ENCODE measurements at places on chromosomes 1 and 21. TPM values are rescaled to one million over a fixed set of nuclear protein-coding genes. Genes with fewer than 3 reads are reported as not detected.

DNA sequence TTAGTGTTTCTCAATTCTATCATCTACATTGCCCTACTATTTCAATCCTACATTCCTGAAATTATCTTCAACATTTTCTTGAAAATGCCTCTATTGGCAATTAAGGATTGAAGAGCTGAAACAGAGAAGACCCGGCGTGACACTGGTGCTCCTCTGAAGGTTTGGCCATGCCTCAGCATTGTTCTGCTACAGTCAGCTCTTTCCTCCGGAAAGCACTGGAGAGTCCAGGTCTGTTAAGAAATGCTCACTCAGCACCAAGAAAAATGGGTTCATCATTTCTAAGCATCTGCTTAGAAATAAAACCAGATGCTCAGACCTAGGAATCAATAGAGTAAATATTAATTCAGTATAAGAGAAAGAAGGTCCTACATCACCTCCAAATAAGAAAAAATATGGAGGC, 58.8 kb downstream of the WARS2 start:
- H3K27ac ChIP-seq, result no peak overlapping the region
- DNase-seq, result no peak
- no peaks in the 10 kb centered on the region for H3K36me3 ChIP-seq
- H3K4me3 ChIP-seq, result no peak overlapping the region
- H3K4me1 ChIP-seq, result no peaks in the 10 kb centered on the region
- no peaks in the 10 kb centered on the region for H3K27me3 ChIP-seq

DNA sequence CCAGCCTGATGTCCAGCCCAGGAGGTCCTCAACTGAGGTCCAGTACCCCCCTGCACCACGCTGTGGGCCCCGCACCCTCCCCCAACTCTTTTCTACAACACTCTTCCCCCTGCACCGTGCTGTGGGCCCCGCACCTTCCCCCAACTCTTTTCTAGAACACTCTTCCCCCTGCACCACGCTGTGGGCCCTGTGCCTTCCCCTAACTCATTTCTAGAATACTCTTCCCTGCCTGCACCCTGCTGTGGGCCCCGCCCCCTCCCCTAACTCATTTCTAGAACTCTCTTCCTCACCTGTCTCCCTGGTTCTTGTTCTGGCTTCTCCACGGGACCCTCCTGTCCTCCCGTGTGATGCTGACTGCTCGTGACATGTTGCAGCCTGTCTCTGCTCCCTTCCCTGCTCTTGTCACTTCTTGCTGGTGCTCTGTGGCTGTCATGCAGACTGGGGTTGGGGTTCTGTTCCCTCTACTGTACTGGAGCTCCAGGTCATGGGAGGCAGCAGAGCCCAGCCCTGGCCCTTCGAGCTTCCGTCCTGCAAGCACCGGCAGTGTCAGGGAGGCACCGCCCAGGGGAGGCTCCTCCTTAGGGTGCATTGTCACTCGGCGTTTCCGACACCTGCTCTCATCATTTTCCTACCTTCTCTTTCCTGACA, 160.1 kb upstream of the COL6A1 start:
- peaks cover 34% of the 10 kb centered on the region for H3K4me1 ChIP-seq
- H3K4me3 ChIP-seq, result no peak overlapping the region
- H3K27ac ChIP-seq, result no peak overlapping the region
- no peaks in the 10 kb centered on the region for H3K36me3 ChIP-seq
- H3K27me3 ChIP-seq, result peaks cover 7% of the 10 kb centered on the region
- no peak for DNase-seq

FMO2 gene
- not detected for total RNA-seq

CEP104 gene
- total RNA-seq, result 43.0 TPM

CELA2A gene
- not detected for total RNA-seq

ENAH gene
- not detected for total RNA-seq

DNA sequence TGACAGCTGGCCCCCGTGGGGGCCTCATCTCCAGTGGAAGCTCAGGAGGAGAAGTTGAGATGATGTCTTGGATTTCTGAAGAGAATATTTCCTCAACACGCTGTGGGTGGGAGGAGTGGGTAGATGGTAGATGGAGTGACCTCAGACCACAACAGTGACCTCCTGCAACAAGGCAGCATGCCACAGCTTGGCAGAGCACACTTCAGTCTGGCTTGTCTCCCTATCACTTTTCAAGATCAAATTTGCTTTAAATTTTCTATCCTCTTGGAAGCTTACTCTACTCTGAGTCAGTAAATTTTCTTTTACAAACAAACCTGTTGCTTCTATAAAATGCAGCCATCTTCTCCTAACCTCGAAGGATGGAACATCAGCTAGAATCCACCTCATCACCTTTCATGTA, 59.7 kb downstream of the NTPCR start:
- DNase-seq, result no peak
- no peak overlapping the region for H3K27ac ChIP-seq
- H3K4me1 ChIP-seq, result no peaks in the 10 kb centered on the region
- no peaks in the 10 kb centered on the region for H3K27me3 ChIP-seq
- H3K36me3 ChIP-seq, result peaks cover 22% of the 10 kb centered on the region
- no peak overlapping the region for H3K4me3 ChIP-seq

All from activated CD4-positive, alpha-beta memory T cell treated with anti-CD3 and anti-CD28 coated beads, Interleukin-2, amount 10 ng/mL, durations not matched to agents 7 days and 5 days (primary cell).